ENCODE measurements at places on chromosomes 7 and 10.
A peak's percentile ranks its signal among the peaks of the same experiment; 100 is the strongest.

GRCh38 chr7:110210941-110211608 lies 879.9 kb upstream of the LRRN3 start:
- no peak for DNase-seq

GRCh38 chr10:118596426-118597124 lies 1.1 kb upstream of the PRLHR start:
- DNase-seq, result no peak

DNA sequence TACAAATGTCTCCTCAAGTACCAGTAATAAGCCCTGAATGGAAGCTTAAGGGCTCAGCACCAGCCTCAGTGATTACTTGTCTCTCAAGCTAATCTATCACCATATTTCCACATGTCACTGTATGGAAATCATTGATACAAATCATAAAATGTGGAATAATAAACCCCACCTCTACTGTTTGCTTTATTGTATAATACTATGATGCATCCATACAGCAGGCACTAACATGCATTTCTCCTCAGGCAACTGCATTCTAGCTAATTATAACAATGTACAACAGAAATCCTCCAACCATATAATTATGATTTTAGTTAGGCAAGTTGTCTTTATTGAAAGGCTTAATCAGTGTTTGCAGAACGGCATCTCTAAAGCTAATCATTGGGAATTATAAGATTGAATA lies 26.2 kb downstream of the CRPPA start:
- DNase-seq, result no peak

GRCh38 chr7:42123716-42124115 lies 113.3 kb downstream of the GLI3 start:
- DNase-seq, result no peak

DNA sequence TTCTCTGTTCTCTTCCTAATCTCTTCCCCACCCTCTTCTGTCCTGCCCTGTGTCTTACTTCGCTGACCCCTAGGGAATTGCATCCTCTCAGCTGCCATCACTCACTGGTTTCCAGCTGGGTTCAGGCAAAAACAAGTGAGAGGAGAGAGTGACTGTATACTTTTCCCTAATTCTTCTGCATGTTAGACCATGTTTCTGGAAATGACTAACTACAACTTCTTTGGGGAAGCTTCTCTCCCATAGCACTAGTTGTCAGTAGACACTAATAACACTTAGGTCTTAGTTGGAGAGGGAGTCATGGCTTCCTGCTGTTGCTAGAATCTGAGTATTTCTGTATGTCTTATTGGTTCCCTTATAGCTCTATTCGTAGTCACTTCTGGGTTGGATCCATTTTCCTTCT lies 299.0 kb upstream of the FZD1 start:
- no peak for DNase-seq

DNA sequence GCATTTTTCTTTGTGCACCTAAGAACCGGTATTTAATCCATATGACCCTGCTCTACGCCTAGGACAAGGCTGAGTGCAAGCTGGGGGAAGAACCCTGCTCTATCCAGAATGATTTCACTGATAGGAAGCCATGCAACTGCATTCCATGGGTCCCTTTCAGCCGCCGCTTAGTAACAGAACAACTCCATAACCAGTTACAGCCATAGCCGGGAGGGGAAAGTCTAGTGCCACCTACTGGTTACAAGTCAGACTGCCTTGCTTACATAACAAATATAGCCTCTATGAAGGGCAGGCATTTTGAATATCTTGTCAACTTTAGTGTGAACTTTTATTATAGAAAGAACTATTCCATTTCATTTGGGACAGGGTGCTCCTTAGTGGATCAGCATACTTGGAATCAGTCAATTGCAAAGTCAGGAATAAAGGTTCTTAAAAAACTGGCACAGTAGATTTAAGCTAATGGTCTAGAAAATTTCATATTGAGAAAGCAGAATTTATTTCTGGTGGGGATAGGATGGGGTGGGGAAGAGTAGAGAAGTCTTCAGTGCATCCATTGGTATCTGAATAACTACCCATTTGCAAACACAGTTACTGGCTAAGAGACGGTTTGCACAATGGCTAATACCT lies 521.7 kb downstream of the ADRA2A start:
- DNase-seq, result no peak

- no peak for DNase-seq
Observed at GRCh38 chr10:48545462-48546145, 59.3 kb downstream of the ARHGAP22 start.

- DNase-seq, result no peak
Observed at GRCh38 chr7:16914771-16915170, 33.0 kb upstream of the AGR3 start.

DNA sequence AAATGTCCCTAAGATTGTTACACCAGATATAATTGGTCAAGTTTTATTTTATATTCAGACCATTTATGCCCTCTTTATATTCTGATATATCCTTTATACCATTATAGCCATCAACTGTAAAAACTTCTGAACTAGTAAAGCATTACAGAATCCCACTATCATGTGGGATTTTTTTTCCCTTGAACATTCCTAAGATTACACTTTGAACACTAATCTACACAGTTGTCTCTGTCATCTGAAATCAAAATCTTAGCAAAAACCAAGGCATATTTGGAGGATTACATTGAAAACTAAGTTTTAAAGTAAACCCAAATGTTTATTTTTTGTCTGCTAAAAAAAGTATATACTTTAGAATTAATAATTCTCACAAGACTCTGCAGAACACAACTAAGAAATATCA lies 116.2 kb upstream of the GPR22 start:
- DNase-seq, result no peak

DNA sequence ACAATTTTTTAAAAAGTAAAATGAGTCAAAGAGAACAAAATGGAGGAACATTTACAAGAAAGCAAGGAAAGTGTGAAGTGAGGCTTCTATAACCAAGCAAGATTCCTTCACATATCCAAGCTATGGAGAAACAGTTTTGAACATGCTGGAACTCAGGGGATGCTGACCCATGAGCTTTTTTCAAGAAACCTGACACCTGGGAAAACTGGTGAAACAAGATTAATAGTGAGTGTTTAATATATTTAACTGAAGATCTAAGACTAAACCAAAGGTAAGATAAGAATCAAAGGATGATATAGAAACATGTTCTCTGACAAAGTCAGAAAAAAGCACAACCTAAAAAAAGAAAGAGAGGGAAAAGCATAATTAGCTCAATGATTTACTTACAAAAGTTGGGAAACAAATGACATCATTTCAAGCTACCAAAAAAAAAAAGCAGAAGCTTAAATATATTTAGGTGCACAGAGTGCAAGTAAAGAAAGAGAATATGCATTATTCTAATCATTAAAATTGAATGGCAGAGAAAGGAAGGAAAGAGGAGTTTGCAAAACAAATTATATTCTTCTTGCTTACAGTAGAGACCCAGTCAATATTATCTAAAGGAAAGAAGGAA lies 24.9 kb downstream of the C7orf25 start:
- no peak for DNase-seq

GRCh38 chr10:78518224-78518623 lies 484.6 kb downstream of the RPS24 start:
- DNase-seq, result no peak

DNA sequence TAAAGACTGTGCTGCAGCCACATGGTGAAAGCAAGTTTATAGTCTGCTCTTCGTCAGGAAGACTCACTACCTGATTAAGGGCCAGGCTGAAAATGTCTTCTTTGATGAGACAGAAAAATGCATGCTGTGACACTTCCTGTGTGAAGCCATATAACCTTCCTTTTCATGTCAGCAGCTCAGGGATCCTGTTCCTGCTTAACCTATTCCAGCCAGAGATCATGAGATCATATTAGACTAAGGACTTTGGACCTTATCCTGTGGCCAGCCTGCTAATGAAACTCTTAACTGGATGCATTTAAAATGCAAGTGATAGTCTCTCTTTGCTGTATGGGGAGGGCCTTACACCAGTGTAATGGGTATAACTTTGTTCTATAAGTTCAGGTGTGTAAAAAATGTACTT lies 165.2 kb downstream of the PTEN start:
- DNase-seq, result no peak

DNA sequence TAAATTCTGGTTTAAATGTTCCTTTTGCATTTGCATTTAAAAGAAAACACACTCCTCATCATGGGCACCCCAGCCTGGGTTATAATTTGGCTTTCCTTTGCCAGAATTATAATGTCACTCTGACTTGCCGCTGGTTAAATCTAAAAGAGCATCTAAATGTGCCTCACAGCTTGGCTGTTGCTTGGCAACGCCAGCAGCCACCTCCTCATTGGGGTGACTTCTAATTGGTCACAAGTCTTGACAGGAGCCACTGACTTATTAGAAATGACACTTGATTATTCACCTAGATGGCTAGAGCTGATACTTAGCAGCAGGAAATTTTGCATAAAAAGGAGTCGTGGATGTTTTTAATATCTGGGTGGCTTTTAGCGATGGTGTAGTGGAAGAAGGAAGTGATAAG lies 114.3 kb downstream of the TBXAS1 start:
- no peak for DNase-seq

- no peak for DNase-seq
Observed at GRCh38 chr7:101171442-101171837, 6.1 kb upstream of the VGF start.

- DNase-seq, result no peak
Observed at GRCh38 chr10:36248304-36248981, 606.3 kb upstream of the FZD8 start.

DNA sequence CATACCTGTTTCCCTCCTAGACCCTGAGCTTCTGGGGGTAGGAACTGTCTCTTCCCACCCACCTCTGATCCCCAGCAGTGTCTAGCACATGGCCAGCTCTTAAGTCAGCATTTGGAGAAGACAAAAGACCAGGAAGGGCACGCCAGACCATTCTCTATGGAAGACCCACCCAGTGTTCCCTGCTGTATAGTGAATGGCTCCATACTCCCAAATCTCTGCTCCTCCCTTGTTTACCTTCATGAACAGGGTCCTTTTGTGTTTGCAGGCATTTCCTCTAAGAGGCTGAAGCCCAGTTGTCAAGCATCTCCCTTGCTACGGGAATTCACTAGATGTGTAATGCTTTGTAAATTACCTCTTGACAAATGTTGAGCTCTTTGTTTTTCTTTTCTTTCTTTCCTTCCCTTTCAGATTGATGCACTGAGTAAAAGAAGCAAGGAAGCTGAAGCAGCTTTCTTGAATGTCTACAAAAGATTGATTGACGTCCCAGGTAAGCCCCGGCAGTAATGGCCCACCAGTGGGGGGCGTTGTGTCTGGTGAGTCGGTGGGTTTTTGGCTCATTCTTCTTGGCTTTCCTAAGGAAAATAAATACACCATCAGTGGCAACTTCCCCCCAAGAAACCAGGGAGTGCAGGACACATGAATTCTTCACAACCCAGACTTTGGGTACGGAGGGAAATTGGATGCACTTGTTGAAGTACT lies 216.6 kb upstream of the SH2B2 start:
- DNase-seq, result no peak

DNA sequence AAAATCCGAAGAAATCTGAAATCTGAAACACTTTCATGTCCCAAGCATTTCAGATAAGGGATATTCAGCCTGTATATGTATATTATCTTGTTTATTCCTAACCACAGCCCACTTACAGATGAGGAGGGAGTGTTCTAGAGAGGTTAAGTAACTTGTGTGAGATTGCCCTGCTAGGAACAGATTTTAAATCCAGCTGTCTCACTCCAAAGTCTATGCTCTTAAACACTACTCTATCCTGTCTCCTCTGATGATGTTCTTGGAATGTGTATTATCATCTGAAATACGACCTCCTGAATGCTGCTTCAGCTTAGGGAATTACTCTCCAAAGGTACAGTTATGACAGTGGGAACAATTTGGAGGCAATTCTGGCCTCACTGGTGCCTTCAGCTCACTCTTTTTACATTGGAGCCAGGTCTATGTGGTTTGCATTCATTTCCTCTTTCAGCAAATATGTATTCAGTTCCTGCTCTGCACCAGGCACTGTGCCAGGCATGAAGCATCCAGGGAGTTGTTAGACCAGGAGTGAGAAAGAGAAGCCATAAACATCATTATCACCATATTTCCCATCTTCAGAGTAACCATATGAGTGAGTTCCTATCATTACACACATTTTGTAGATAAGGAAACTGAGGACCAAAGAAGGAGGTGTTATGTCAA lies 70.2 kb downstream of the NOC3L start:
- DNase-seq, result no peak

- DNase-seq, result no peak
Observed at GRCh38 chr7:42226354-42226941, 10.6 kb downstream of the GLI3 start.

DNA sequence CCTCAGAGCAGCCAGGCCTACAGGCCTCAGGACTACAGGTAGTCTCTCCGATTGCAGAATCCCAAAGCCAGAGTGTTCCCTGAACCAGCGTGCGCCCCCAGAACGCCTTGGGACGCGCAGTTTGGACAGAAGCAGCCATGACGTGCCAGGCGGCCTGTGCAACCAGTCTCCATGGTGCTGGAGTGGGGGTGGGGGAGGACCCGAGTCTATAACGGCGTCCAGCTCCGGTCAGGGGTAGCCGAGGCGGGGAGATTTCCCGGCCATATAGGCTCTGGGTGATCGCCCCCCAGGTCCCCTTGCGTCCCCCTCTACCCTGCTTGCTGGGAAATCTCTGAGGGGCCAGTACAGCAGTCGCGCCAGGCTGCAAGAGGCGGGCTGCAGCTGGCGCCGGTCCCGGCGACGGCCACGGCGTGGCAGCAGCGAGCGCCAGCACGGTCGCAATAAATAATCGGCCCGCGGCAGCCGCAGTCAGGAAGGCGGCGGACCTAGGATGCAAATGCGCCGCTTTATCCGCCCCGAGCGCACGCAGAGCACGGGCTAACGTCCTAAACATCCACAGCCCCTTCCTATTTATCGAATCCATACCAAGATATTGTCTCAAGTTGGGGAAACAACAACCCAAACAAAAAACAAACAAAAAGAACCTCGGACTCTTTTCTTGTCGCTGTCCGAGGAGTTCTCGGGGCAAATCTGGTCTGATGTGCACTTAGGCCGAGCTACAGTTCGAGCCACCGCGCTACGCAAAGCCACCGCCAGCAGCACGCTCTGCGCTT lies 1.6 kb downstream of the HOXA3 start:
- DNase-seq, result peak; percentile 37

GRCh38 chr7:84044834-84045233 lies 149.8 kb downstream of the SEMA3A start:
- no peak for DNase-seq

GRCh38 chr7:73832806-73833205 lies 2.0 kb downstream of the CLDN4 start:
- no peak for DNase-seq

GRCh38 chr7:7434329-7434728 lies 101.3 kb downstream of the COL28A1 start:
- no peak for DNase-seq

DNA sequence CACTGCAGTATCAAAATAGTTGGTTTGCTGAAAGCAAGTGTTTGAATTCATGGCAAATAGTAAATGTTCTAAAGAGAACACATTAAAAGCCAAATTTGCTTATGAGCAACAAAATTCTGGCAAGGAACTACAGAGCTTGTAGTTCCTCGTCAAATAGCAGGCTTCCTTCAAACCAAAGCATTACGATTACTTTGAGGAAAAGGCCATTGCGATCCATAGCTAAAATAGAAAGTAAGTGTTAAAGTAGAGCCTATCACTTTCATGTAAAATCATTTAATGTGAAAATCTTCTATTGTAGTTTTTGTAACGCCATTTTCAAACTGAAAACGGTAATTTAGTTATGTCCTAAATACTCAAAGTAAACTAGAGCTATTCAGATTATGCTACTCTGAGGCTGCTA lies 20.1 kb downstream of the CACNA2D1 start:
- no peak for DNase-seq

- no peak for DNase-seq
Observed at GRCh38 chr7:28178599-28178998, 2.0 kb downstream of the JAZF1 start.

- DNase-seq, result no peak
Observed at GRCh38 chr7:30659312-30659711, 22.9 kb downstream of the CRHR2 start.

- DNase-seq, result no peak
Observed at GRCh38 chr10:93435621-93436397, 46.3 kb downstream of the MYOF start.
